Activated naive CD8-positive, alpha-beta T cell treated with anti-CD3 and anti-CD28 coated beads, Interleukin-2, amount 10 ng/mL, durations not matched to agents 7 days and 5 days (primary cell): ENCODE measurements at places on chromosomes 13 and 19. TPM values are rescaled to one million over a fixed set of nuclear protein-coding genes. Genes with fewer than 3 reads are reported as not detected.

ATP7B gene
- total RNA-seq = 0.51 TPM

GRCh38 chr13:111031531-111031961 is 83.6 kb upstream of the ARHGEF7 start:
- DNase-seq = no peak

ZNF132 gene
- 7.3 TPM for total RNA-seq

DNA sequence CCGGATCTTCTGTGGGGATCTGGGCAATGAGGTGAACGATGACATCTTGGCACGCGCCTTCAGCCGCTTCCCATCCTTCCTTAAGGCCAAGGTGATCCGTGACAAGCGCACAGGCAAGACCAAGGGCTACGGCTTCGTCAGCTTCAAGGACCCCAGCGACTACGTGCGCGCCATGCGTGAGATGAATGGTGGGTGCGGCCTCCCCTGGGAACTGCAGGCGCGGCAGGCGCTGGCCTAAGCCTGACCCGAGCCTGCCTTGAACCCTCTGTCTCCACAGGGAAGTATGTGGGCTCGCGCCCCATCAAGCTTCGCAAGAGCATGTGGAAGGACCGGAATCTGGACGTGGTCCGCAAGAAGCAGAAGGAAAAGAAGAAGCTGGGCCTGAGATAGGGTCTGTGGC is 4.4 kb upstream of the ETV2 start:
- DNase-seq = no peak

MAMSTR gene
- total RNA-seq = 2.1 TPM

NHLRC3 gene
- total RNA-seq = 28.4 TPM

DNA sequence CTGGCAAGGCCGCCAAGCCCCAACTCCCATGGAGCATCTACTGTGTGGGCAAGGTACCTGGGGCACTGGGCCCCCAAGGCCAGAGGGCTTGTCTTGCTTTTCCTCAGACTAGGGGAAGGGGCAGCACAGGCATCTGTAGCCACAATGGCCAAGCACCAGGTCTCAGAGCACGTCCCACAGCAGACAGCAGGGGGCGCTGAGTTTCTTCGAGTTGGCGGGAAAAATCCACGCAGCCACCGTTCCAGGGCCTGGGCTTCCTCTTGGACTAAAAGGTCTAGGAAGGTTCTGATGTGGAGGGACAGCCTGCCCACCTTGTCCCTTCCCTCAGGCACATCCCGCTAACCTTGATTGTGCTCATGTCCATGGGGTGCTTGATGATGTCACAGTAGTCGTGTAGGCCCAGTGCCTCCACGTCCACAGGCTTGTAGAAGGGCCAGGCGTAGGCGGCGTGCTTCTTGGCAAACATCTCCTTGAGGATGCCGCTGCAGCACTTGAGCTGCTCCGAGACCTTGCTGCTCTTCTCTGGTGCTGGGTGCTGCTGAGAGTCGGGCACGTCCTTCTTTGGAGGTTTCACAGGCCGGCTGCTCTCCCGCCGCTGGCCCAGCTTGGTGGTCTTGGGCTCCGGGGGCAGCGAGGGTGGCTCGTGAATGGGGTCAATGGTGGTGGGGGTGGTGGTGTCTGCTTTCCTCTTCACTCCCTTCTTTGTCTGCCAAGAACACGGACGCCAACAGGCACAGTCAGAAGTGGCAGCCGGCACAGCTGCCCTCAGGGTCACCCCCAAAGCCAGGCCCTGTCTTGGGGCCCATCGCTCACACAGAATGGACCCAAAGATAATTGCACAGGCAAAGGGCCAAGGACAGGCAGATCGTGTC is 32.0 kb upstream of the EPHX3 start:
- DNase-seq = peak; percentile 77
